ENCODE measurements at places on chromosomes 11 and 22. TPM values are rescaled to one million over a fixed set of nuclear protein-coding genes. Genes with fewer than 3 reads are reported as not detected.

DNA sequence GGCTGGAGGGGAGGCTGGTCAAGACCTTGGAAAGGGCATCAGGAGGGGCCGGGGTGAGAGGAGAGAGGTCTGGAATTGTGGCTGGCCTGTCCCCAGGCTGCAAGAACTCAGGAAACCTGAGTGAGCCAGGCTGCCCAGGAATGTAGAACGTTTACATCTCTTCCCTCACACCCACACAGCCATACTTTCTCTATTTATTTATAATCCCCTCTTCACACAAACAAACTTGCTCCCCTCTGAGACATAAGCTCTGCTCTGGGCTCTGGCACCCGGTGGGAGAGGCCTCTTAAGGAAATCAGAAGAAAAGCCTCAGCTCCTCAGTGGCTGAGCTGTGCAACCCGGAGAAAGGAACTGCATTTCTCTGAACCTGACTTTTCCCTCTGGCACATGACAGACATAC lies 5.5 kb downstream of the CHRDL2 start:
- no peak for DNase-seq

GRCh38 chr11:63813563-63814382 lies 517 bp downstream of the SPINDOC start:
- no peak for DNase-seq

- no peak for DNase-seq
Observed at GRCh38 chr11:3123761-3124733, 41.1 kb downstream of the OSBPL5 start.

LMO2 gene
- total RNA-seq: 24.1 TPM

GRCh38 chr11:28679795-28680468 lies 571.7 kb downstream of the METTL15 start:
- no peak for DNase-seq

STIP1 gene
- total RNA-seq: 42.7 TPM

- no peak for DNase-seq
Observed at GRCh38 chr11:61106894-61107470, 4.7 kb downstream of the CD5 start.

- DNase-seq: no peak
Observed at GRCh38 chr11:119520400-119520799, 97.4 kb upstream of the THY1 start.

DNA sequence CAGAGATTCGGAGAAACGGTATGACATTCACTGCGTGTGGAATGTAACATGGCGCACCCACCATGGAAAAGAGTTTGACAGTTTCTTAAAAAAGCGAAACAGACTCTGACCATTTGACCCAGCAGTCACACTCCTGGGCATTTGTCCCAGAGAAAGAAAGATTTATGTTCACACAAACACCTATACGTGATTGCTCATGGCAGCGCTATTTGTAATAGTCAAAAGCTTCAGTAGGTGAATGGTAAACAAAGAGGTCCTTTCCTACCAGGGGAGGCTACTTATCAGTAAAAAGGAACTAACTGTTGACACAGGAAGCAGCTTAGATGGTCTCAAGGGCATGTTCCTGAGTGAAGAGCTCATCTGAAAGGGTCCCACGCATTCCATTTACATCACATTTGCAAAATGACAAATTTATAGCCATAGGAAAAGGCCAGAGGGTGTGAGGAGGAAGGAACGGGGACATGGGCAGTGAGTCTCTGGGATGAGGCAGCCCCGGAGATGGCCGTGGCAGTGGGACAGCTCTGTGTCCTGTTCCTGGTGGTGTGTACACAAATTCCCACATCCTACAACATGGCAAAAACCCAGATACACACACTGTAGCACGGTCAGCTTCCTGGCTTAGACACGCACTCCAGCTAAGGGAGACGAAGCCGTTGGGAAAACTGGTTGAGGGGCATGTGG lies 14.6 kb upstream of the KRTAP5-6 start:
- no peak for DNase-seq

BARX2 gene
- 0.53 TPM for total RNA-seq

GRCh38 chr11:23573429-23573828 lies 713.2 kb upstream of the CCDC179 start:
- DNase-seq: no peak

DNA sequence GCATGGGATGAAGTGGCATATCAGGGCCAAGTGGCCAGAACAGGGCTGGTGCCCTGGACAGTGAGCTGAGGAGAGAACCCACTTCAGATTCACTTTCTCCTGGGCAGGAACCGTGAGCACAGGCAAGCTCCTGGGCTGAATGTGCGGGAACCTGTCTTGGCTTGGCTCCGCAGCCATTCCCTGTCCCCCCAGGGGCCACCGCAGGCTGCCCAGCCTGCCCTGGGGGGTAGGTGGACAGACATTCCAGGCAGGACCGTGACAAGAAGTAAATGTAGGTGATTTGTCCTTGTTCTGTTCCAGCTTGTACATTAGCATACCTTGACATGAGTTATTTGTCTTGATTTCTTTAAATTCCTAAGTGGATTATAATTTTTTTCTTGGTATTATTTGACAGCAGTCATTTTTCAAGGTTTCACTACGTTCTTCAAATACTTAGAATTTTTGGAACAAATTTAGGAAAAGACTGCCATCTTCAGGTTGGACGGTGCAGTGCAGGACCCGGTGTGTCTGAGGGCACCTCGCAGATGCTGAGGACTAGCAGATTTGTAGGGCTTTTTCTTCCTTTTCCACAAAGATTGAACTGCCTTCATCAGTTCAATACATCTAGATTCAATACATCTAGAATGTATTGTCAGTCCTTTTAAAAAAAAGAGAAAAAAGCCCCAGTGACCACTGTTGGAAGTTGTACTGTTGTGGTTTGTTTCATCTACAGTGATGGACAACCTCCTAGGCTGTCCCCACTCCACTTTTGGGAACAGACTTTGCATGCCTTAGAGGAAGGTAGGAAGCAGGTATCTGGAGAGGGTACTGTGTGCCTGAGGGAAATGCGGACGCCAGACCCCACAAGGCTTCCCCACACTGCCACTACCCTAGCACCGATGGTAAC lies 115.1 kb upstream of the RASSF10 start:
- no peak for DNase-seq

GRCh38 chr22:31876156-31876920 lies 68.0 kb upstream of the YWHAH start:
- DNase-seq: no peak

DNA sequence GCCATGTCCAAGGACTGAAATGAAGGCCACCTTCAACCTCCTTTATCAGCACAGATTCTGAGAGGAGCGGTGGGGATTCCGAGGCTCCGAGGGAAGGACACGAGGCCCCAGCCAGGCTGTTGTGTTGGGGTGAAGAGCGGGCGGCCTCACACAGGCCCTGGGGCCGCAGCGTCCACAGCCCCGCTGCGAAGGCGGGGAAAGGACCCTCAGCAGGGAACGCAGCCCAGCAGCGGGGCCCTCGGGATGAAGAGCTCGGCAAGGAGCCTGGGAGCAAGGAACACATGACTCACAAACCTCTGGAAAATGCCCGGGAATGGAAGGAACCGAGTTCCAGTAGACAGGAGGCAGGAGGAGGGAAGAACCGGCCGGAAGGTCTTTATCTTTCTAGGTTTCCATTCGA lies 227.2 kb downstream of the BRD1 start:
- no peak for DNase-seq

- DNase-seq: no peak
Observed at GRCh38 chr22:28116219-28116673, 197.2 kb upstream of the PITPNB start.

DNA sequence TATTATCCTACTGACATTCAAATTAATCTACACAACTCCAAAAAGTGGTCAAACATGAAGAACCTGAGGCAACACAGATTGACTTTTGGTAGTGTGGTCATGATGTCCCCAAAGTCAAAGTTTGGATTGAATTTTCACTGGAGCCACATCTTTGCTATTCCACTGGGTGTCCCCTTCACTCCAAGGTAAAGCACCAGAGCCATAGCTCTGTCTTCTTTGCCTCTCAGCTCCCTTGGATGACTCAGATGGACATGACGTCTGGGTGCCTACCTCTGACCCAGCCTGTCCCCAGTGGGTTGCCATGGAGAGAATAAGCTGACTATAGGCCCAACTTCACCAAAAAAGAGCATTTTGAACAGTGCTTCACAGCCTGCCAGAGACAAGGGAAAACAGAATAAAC lies 57.4 kb upstream of the ARHGAP42 start:
- DNase-seq: no peak

DNA sequence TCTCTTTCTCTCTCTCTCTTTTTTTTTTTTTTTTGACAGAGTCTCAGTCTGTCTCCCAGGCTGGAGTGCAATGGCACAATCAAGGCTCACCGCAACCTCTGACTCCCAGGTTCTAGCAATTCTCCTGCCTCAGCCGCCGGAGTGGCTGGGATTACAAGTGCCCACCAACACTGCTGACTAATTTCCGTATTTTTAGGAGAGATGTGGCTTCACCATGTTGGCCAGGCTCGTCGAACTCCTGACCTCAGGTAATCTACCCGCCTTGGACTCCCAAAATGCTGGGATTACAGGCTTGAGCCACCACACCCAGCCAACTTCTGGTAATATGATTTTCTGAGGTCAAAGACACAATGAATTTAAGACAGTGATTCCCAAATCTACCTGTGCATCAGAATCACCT lies 659.8 kb upstream of the CCDC90B start:
- DNase-seq: no peak

DNA sequence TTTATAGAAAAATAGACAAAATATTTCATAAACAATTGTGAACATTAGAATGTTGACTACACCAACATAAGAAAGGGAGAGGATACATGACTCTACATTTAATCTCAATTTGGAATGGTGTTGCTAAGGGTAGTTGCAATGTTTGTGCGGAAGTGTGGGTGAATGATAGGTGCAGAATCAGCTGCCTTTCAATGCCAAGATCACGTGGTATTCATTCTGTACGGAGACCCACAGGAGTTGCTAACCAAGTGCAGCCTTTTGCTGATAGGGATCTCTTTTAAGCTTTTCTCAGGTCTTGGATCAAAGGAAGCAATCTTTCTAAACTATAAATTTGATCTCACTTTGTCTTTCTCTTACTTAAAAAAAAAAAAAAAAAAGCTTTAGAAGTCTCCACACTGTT lies 29.8 kb upstream of the CTSC start:
- DNase-seq: no peak
